ENCODE measurements at places on chromosomes 2 and 18. TPM values are rescaled to one million over a fixed set of nuclear protein-coding genes. Genes with fewer than 3 reads are reported as not detected.

Gene GKN2
- not detected for polyA plus RNA-seq

Gene LIMS3
- polyA plus RNA-seq = not detected

Gene DYNC1I2
- 26.4 TPM for polyA plus RNA-seq

Gene UGT1A9
- 23.8 TPM for polyA plus RNA-seq

Gene TACR1
- 0.02 TPM for polyA plus RNA-seq

Gene HOXD8
- polyA plus RNA-seq = not detected

Measured in liver (tissue), 10 donors.